ENCODE measurements at places on chromosomes 12 and 14.

GRCh38 chr12:59085690-59086089 lies 165.4 kb upstream of the LRIG3 start:
- DNase-seq: no peak

- no peak for DNase-seq
These were observed 301.7 kb downstream of the KCNH5 start for GRCh38 chr14:62743560-62743959.

DNA sequence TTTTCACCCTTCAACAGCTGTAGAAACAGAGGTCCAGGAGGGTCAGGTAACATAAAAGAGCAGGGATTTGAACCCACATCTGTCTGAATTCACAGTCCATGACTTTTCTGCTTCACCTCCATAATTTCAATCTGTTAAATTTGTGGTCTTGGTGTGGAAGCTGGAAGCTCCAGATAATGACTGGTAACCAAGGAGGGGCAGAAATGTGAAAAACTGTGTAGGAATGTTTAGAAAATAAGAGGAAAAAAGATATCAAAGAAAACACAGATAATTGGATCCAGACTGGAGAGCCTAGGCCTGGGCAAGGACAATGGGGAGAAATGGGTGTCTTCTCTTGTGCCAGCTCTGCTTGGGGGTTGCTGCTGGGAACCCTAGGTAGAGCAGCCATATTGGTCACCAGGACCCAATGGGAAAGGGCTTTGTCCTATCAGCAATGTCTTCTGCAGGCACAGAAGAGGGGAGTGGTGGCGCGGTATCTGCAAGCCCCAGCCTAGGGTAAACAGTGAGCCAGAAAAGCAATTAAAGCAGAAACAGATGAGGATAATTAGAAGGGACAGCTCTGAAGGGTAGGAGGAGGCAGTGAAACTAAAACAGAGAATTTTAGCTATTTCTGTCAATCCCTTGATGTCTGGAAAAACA lies 54.3 kb upstream of the CCDC91 start:
- DNase-seq: no peak

DNA sequence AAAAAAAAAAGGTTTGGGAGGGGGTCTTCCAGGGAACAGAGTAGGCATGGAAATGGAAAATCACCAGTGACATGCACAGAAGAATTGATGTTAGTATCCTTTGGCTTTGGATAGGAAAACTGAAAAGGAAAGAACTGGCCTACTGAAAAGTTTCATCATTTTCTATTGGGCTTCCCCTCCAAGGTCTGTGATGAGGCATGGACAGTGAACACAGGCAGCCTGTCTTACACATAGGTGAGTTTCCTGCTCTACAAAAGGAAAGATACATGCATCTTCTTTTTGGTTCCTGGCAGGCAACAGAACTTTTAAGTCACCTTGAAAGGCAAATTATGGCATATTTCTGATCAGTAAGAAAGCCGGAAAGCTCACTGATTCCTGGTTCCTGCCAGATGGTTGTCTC lies 5.8 kb downstream of the BMAL2 start:
- no peak for DNase-seq

- DNase-seq: no peak
These were observed 170.5 kb upstream of the GSC start for GRCh38 chr14:94940263-94940993.

- DNase-seq: no peak
These were observed 30.7 kb downstream of the PXN start for GRCh38 chr12:120234643-120235368.

GRCh38 chr12:120971299-120972180 lies 6.8 kb upstream of the HNF1A start:
- no peak for DNase-seq

DNA sequence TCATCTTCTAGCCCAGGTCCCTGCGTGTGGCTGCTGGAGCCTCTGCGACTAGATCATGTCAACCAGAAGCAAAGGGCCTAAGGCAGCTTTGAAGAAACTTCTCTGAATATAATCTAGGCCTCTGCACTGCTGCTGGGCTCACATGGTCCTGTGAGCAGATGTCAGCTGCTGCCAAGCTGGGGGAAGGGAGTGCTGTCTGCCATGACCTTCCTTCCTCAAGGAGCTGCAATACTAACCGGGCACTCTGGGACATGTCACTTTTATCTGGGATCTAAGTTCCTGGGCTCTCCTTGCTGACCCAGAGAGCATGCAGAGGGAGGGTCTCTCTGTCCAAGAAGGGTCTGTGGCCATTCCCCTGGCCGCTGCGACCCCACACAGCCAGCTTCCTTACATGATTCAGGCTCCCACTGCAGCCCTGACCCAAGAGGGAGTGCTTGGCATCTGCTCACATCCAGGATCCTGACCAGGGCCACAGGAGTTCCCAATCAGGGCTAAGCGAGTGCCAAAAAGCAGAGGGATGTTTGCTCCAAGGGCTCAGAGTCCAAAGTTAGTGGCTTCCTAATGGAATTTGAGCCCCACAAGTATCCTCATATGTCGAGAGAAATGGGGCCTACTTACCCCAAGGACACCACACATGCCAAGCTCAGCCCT lies 74.0 kb downstream of the PLEKHG3 start:
- no peak for DNase-seq

DNA sequence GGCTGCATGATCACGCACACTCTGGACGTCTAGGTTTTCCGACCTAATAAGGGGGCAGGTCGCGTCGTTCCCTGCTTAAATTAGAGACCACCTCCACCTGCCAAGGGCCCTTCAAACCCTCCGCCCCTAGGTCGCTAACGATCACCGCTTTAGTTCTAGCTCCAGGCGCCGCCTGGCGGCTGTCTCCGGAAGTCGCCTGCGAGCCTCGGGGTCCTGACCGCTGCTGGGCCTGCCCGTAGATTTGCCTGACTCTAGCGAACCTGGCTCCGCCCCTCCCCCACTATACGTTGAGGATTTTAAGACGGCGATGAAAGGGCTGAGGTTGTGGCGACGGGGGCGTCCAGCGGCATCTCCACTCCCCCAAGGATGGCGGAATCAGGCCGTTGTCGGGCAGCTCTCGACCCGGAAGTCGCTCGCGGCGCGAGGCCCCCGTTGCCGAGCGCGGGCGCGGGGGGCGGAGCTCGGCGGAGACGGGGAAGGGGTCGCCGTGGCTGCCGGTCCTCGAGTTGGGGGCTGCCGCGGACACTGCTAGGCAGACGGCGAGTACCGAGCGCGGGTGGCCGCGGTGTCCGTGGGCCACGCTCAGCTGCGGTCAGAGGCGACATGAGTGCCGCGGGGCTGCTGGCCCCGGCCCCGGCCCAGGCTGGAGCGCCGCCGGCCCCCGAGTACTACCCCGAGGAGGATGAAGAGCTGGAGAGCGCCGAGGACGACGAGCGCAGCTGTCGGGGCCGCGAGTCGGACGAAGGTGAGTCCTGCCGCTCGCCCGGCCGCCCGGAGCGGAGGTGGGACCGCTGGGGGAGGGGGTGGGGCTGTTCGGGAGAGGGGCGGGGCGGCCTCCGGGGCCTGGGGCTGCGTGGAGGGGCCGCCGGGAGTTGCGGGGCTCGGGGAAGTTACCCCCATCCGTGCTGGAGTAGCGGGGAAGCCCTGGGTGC lies at the start of gene SUDS3:
TSS of gene SUDS3 (plus strand) at position 467 of the 932 bp plus-strand sequence. CDS start at position 604, 137 bp downstream.
- DNase-seq: peak; percentile 92

GRCh38 chr12:30782316-30783173 lies 27.8 kb upstream of the CAPRIN2 start:
- DNase-seq: no peak

DNA sequence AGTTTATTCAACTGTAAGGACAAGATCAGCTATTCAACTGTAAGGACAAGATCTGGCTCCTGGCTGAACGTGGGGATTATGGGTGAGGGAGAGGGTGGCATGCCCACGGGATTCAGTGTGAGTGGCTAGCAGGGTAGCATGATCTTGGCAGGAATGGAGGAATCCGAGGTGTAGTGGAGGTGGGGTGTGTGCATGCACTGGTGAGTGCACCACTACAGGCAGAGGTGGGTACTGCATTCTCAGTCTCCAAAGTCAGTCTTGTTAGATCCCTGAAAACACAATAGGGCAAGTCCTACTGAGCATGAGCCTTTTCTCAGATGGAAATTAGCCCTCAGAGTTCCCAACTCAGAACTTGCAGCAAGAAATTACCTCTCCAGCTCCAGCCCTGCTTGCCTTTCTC lies 32.2 kb upstream of the DCD start:
- no peak for DNase-seq

DNA sequence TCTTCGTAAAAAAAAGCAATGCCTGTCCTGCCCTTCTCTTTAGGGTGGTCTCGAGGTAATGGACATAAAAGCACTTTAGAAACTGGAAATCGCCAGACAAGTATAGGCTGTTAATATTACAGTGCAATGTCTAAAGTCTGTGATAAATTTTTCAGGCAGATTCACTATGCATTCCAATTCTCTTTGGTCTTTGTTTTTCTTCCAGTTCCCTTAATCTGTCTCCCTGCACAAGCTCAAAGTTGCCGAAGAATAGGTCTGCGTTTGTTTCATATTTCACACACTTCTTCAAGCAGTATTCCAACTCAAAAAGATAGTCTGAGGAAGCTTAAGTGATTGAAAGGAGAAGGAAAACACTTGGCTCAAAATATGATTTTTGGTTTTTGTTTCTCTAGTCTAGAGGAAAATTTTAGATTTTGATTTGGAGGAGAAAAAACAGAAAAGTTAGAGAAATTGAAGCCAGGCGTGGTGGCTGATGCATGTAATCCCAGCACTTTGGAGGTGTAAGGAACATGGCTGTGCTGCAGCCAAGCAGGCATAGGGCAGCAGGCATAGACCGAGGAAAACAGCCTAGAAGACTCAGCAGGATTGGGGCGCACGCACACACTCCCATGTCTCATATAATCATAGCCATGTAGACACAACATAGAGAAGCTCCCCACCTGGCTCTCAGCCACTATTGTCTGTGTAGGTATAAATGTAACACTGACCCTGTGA lies 96.2 kb upstream of the TMPO start:
- DNase-seq: no peak

DNA sequence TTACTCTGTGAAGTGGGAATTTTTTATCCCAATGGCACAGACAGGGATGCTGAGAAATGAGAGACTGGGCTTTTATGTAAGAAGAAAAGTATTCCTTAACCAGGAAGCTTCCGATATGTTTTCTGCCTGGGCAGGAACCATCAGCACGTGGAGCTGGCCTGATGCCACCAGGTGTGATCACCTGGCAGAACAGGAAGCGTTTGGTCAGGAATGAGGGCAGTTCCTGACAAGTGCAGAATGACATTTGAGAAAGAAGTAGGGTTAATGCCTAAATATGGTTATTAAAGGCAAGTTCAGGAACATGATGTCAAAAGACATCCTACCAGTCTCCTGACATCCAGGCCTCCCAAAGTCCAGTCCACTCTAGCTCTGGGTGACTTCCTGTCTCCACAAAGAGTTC lies 210.3 kb downstream of the NUAK1 start:
- DNase-seq: no peak

DNA sequence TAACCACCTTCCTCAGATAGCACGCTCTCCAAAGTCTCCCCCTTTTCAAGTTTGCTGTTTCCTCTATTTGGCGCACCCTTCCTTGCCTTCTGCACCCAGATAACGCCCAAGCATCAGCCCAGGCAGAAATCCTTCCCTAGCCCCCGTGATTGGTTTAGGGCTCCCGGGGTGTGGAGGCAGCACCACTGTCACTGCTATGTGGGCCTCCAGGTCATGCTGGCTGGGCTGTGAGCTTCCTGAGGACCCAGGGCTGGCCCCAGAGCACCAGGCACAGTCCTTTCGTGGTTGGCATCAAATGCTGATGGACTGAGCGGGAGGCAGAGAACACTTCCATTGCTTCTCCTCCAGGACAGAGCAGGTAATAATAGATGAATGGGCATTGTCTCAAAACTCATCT lies 311.4 kb downstream of the BCL11B start:
- DNase-seq: no peak

GRCh38 chr12:78804262-78804661 lies 60.3 kb upstream of the SYT1 start:
- DNase-seq: no peak

GRCh38 chr14:36646664-36647416 lies 14.8 kb upstream of the PAX9 start:
- no peak for DNase-seq

DNA sequence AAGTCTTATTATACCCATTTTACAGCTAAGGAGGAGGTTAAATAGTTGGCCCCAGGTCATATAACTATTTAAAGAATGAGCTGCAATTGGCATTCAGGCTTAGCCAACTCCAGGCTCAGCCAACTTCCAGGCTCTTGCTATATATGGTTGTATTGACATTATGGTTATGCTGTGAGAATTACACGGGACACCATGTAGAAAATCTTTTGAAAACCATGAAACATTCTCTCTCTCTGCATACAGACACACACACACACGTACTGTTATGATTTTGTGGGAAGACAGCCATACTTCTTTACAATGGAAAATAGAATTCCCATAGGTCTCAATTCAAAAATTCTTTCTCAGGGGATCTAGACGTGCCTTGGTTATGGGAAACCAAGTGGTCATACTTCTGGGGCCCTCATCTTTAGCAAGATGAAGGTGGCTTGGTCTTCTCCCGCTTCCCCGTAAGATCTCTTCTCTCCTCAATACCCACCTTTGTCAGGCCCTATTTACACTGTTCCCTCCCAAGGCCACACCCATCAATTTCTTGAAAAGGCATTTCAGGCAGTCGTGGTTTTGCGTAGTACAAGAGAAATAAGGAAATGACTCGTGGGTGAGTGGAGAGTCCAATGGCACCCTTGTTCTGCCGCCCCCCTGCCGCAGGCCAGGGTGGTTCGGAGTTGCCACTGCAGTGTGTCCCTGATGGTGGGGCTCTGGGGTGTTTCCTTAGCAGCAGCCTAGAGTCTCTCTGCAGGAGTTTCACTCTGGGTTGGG lies 10.0 kb upstream of the GPRC5A start:
- no peak for DNase-seq

DNA sequence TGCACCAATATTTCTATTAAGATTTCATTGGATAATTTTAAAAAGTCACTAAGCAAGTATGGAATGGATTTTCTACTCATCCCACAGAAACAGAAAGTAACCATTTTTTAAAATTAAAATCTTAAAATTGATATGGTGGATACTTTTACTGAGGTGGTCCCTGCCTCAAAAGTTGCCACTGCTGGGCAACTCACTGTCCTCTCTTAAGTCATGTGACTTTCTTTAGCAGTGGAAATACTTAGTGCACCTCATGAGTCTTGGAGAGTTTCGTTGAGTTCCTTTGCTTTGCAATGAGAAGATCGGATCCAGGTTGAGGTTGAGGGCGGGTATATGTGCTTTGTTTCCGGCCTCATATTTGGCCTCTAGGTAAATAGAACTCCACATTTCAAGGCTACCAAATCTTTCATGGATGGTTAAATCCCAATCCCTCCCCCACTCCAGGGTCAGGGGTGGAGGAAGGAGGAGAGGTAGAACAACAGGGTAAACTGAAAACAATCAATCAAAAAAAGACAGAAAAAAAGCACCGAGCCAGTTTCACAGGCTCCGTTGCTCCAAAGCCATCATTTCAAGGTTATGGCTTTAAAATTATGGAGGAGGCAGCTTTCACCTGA lies 39.5 kb upstream of the DUSP6 start:
- no peak for DNase-seq

- DNase-seq: no peak
These were observed 1277.4 kb downstream of the LRFN5 start for GRCh38 chr14:42884100-42884499.
